ENCODE measurements at places on chromosomes 7 and 10.

DNA sequence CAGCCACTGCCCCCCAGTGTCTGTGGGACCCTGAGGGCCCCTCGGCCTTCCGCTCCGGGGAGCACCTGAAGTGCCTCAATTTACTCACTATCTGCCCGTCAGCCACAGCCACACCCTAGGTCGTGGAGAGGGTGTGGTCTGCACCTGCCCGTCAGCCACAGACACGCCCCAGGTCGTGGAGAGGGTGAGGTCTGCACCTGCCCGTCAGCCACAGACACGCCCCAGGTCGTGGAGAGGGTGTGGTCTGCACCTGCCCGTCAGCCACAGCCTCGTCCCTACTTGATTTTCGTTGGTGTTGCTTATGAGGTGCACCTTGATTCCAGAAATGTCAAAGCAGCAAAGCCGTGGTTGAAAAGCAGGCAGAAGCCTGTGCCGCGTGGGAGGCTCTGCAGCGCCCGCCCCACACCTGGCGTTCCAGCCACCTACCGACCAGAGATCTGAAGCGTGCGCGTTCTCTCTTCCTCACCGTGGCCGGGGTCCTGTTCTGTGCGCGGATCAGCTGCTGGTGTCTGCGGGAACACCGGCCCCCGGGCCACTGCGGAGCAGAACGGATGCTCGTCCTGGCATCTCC, 101.6 kb downstream of the DYNC2I1 start:
- no peak for DNase-seq

- no peak for DNase-seq
Measured at GRCh38 chr10:89516149-89516832, 19.1 kb downstream of the SLC16A12 start.

DNA sequence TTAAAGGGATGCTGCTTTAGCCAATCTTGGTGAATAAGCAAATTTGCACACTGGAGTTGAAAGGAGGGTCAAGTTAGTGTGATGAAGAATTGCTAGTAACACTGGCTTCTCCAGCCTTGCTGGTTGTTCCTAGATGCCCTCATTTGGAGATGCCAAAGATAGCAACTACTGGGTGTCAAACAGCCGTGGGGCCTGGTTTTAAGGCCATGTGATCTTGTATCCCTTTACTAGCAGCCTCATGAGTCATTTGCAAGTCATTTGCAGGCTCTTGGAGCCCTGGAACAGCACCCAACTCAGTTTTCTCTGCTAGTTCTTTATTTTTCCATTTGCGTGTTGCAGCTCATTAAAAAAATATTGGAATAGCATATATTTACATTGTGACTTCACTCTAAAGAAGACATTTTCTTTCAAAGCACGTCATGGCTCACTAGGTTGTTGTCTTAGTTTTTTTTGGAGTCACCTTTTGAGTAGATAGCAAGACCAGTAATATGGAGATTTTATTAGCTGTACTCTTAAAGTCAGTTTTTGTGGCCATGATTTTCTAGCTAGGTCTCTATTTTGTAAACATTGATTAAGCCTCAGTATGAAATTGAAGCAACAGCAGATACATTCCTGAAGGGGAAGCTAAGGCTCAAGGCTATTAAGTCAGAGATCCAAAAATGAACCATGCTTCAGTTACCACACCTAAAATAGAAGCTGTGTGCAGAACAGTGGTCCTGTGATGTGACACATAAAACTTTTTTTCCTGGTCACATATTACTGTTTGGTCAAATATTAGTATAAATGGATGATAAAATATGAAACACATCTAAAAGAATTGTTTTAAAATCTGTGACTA, 1.3 kb downstream of the LSMEM1 start:
- no peak for DNase-seq

DNA sequence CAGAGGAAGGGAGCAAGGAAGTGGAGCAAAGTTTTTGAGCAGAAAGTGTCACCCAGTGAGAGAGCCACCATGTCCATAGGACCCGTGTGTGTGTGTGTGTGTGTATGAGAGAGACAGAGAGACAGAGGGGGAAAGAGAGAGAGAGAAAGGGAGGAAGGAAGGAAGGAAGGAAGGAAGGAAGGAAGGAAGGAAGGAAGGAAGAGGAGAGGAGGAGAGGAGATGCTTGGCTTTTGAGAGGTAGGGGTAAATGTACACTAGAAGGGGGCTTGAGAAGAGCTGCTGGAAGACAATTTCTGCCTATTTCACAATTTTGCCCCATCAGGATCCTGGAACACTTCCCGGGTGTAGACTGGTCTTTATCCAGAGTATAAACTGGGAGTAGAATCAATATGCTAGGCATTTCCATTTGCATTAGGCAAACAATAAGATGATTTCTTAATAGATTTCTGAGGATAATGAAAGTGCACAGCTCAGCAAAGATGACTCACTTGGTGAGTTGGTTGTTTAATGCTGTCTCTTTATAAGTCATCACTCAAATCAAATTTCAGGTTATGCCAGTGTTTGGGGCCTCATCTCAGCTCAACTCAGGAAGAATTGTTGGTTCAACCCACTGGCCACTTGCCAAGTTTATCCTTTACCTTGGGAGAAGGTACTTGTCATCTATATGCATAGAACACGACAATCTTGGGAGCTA, 70.0 kb upstream of the FAM13C start:
- DNase-seq: no peak

GRCh38 chr10:75955973-75956502, 524.6 kb downstream of the LRMDA start:
- no peak for DNase-seq

- DNase-seq: no peak
Measured at GRCh38 chr7:125363873-125364272, 434.2 kb upstream of the POT1 start.

DNA sequence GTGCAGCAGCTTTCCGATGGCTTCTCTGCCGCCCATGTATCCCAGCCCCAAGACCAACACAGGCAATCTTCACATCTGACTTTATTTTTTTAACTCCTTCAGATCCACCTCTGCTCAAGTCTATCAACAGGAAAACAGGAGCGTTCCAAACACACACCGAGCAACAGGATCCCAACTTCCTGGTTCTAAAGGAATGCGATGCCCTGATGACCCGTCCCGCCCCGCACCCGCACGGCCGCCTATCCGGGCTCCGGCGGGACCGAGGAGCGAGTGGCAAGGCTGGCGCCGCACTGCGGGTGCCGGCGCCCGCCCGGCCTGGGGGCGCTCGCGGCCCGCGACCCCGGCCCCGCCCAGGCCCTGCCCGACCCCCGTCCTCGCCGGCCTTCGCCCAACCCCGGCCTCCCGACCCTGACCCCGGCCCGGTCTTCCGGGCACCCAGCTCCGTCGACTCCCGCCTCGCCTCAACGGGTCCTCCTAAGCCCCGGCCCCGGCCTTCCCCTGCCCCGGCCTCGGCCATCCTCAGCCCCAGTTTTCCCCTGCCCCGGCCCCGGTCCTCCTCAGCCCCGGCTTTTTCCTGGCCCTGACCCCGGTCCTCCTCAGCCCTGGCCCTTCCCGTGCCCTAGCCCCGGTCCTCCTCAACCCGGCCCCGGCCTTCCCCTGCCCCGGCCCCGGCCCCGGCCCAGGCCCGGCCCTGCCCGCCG, 730 bp downstream of the LARP4B start:
- no peak for DNase-seq

- DNase-seq: no peak
Measured at GRCh38 chr10:63703113-63703670, 182.0 kb downstream of the REEP3 start.

DNA sequence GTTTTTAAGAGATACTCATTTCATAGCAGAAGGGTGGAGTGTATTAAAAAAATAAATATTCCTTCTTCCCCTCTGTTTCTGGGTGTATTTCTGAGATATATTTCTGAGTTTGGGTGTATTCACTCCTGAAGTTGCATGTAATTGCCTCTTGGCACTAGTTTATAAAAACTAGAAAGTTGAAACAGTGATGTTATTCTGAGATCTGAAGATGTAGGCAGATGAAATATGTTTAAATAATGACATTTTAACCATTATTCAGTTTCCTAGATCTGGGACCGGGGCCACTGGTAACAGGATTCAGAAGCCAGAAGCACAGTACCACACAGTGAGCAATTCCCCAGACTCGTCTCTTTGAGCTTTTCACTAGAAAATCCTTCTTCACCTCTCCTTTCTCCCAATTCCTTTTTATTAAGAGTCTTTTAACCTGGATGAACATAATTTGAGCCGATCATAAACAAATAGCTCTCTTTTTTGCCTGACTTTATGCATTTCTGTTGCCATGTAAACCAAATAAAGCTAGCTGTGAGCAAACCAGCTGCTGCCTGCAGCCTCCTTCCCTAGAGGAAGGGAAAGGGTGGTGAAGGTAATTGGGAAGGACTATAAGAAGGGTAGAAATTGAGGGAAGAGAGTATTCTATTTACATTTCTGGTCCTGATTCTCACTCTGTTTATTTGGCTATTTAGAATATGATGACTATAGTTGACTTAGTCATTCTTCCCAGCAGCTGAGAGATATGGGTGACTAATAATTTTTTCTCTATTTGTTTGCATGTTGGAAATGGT, 101.8 kb upstream of the STRIP2 start:
- DNase-seq: no peak

- no peak for DNase-seq
Measured at GRCh38 chr7:132410385-132410784, 165.9 kb downstream of the PLXNA4 start.

DNA sequence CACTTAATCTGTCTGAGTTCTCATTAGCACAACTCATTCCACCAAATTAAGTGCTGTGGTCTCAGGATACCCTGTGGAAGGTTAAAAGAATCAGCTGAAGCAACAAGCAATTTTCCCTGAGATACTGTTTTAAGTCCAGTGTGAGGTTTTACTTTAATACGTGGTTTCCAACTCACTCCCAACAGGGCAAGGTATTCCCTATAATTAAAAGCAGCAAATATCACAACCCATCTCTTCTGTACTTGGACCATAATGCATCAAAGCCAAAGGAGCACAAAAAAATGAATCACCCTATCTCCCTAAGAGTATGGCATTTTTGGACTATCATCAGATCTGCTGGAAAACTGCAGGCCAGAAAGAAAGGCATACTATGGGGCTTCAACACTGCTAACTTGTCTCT, 4.9 kb downstream of the CADPS2 start:
- DNase-seq: no peak

DNA sequence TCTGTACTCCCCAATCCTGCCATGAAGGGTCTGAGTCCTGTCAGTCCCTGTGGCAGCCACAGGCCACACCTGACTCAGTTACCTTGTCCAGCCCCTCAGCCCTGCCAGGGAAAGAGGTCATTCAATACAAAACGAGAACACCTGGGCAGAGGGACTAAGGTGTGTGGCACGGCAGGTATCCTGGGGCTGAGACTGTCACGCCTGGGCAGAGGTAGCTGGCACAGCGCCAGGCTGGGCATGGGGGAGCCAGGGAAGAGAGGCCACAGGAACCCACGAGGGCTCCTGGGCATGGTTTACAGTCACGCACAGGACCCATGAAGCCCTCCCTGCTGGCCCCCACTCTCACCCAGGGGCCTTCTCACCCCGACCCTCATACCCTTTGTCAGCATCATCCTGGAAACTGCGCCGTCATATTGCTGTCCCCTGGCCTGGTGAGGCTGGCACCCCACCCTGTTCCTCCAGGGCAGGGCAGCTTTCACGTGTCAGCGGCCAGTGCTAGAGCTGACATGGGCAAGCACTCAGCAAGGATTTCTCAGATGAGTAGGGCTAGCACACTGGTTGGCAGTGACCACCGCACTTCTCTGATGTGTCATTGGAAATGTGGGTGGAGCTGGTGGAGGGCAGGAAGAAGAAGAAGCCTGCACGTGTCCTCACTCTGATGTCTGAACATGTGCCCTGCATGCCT, 42.7 kb downstream of the LRRC18 start:
- no peak for DNase-seq

DNA sequence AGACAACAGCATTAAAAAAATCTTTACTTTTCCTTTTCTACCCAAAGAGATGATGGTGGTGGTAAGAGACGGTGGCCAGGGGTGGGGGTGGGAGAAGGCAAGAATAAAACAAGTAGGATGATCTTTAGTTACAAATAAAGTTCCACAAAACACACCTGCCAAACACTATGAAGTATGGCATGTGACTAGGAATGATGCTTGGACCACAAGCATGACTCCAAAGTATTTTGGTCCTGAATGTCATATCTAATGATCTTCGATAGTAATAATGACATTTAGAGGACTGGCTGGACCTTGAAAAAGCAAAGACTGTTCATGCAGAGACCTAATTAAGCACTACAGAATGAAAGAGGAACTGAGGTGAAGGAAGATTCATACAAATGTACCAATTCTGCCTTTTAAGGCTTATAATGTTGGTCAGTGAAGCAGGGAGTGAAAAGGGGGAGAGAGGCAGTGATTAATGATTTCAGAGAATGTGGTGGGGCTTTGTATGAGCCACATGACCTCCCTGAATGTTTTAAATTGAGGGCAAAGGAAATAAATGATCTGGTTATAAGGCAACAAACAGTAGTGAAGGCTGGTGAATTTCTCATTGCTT, 29.6 kb upstream of the DKK1 start:
- no peak for DNase-seq

GRCh38 chr7:91156316-91157185, 107.7 kb upstream of the FZD1 start:
- DNase-seq: no peak

DNA sequence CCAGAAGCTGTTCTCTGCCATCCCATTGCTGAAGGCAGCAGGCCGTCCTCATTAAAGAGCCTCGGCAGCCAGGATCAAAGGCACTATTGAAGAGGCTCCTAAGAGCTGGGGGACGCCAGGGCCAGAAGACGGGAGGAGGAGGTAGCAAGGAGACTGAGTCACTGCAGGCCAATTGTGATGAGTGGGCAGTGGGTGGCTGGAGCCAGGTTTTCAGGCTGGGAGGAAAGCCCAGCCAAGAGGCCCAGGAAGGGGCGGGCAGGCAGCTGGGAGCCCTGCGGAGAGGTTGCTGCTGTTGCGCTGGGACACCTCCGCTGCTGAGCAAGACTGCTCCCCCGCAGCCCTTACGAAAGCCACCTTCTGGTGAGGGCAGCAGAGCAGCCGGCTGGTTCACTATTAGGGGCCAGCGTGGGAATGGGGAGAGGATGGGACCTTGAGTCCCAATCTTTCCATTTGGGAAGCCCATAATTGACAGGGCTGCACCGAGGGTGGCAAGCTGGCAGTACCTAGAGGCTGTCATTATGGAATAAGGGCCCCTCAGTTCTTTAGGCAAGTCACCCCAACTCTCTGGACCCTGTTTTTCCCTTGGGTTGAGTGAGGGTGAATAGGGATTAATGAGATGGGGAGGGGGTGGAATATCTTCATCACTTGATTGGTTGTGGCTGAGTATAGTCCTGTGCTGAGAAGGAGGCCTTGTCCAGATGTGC, 48.4 kb downstream of the UNC5B start:
- no peak for DNase-seq

GRCh38 chr7:13262929-13263530, 575.6 kb downstream of the ARL4A start:
- no peak for DNase-seq

DNA sequence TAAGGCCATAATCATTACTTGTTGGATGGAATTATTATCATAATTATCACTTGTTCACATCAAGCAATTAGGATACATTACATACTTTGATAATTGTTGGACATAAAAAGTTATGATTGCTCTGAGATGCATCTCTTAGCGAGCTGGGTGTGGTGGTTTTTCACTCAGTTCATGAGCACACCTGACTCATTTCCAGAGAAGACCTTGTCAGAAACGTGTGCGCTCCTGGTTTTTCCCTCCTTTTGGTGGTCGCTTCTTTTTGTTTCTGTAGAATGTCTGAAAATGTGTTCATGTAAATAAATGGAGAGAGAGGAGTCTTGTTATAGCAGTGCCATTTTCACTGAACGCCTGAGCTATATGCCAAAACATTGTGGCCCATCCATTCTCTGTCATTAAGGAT, 141.3 kb downstream of the PAXIP1 start:
- no peak for DNase-seq

GRCh38 chr7:41731493-41732435, 28.9 kb upstream of the INHBA start:
- DNase-seq: no peak
